ENCODE measurements at places on chromosomes 12 and 14.
A peak's percentile ranks its signal among the peaks of the same experiment; 100 is the strongest.

DNA sequence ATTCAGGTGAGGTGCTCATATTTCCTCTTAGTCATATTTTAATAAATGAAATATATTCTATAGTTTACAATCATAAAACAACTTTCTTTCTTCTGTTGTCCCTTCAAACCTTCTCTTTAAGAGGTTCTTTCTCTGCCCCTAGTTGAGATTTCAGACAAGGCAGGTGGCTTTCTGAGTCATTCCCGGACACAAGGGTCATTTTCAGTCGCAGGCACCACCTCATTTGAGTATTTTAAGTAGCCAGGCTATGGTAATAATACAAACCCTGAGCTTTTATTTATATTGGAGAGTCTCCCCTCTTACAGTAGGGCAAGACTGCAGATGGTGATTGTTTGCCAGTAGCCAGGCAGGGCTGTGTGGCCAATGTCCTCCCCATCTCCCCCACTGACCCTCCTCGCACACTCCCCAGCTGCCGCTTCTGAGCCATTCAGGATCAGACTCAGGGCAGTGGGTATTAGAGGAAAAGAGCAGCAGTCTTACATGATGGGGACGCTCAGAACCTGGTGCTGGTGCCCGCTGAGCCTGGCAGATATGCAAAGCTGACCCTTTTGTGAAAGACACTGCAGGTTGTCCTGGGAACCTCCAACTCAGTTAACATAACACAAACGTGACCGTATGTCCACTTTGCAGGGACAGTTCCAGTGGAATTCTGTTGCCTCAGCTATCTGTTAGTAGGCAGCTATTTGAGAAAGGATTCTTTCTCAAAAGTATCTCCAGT, 101.1 kb upstream of the BCL2L14 start:
- no peak for DNase-seq

GRCh38 chr14:102362084-102362483, 606 bp downstream of the CINP start:
- DNase-seq = peak; percentile 56

DNA sequence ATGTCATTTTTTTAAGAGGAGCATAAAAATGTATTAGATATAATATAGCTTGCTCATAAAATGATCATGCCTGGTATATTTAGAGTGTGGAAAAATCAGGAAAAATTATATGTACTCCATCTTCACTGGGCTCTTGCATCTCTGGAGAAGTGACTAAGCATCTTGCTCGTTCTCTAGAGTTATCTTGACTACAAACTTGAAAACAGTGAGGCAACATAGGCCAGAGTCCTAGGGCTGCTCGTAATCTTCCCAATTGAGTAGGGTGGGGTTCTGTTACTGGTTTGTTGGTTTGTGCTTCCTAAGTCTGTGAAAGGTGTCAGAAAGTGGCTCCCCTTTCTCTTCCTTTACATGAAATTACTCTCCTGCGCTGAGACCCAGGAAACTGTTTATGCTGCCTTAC, 46.2 kb downstream of the AACS start:
- DNase-seq = no peak

DNA sequence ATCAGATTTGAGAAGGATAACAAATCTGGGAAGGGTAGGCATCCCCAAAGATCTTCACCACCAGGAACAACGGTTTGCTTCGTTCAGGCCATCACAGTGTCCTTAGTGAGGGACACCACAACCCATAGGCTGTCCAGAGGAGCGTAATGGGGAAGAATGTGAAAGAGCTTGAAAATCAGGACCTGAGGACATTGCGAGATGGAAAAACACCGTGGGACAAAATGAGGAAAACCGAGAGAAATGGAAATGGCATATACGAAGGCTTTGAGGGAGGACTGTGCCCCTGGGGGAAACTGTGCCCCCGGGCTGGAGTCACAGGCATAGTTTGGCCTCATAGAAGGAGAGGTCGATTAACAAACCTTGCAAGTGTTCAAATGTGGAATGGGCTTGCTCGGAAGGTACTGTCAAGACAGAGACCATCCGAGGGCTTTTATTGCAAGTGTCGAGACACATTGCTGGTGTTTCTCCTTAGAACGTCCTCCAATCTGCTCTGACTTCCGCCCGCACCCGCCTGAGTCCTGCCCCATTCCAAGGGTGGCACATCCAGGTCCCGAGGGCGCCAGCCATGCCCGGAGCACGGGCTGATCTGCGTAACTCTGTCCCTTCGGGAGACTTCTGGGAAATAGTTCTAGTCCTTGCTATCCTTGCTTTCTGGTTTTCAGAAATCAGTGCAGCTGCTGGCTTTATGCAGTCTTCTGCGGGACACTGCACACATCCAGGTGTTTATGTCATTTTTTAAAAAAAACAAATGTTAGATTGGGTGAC, 885 bp upstream of the PALS1 start:
- DNase-seq = peak; percentile 51

DNA sequence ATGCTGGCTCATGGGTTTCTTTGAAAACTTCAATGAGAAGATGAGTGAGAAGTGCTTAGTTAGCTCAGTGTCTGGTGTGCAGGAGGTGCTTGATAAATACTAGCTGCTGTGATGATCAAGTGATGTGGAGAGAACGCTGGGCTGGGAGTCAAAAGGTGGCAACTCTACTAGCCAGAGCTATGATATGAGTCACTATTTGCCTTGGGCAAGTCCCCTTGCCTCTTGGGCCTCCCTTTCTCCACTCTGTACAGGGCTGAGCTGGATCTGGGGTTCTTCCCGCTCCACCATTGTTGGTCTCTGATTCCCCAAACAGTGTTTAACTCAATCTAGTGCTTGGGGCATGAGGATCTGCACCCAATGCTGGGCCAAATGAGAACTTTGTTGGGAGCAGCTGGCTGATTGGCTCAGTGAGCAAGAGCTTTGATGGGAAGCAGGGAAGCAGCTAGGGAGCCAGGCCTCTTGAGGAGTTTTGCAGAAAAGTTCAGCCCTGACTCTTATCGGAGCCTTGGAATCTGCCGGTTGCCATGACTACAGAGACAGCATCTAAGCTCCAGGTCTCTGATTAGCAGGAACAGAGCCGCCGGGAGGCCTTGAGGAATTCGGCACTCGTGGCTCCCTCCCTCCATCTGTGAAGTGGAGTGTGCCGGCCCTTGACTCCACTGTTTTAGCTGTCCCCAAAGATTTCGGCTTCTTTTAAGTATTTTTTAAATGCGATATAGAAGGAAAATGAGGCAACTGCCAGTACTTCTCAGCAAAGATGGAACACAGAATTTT, 82.1 kb upstream of the HSPB8 start:
- DNase-seq = no peak

- DNase-seq = no peak
Observed at GRCh38 chr12:9856151-9856550, 13.0 kb downstream of the CLEC2B start.

DNA sequence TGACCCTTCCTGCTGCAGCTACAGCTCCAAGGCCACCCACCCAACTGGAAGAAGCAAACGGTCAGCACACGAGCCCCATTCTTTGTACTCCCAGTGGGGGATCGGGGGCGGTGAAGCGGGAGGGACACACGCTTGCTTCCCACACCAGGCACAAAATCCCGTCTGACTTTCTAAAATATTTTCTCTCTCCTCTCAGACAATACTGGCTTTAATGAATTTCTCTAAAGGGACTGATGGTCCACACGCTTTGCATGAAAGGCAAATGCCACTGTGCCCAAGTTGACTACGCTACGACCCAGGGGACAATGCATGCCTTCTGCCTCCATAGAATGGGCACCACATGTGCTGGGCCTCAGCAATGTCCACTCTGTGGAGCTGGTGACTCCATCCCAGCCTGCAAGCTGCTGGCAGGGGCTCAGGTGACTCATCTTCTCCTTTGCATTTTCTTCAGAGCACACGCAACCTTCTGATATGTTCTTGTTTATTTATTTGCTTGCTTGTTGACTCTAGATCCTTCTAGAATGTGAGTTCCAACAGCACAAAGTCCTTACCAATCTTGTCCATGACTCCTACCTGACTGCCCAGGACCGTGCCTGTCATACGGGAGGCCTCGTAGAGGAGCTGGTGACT, 15.6 kb downstream of the SYNE3 start:
- DNase-seq = peak; percentile 89

DNA sequence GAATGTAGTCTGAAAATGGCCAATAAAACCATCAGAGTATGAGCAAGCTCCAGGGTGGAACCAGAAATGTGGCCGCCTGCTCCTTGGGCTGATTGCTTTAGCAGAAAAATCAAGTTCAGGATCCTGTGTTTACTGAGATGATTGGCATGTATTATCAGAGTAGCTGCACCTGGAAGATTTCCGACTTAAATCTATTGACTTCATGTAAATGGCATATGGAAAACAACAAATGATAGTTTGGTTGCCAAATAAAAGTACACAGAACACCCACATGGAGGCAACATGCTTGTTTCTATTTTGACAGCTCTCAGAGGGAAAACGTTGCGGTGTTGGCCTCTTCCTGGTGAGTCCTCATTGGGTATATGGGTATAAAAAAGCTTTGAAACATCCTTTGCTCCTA, 31.3 kb downstream of the SOCS2 start:
- no peak for DNase-seq

DNA sequence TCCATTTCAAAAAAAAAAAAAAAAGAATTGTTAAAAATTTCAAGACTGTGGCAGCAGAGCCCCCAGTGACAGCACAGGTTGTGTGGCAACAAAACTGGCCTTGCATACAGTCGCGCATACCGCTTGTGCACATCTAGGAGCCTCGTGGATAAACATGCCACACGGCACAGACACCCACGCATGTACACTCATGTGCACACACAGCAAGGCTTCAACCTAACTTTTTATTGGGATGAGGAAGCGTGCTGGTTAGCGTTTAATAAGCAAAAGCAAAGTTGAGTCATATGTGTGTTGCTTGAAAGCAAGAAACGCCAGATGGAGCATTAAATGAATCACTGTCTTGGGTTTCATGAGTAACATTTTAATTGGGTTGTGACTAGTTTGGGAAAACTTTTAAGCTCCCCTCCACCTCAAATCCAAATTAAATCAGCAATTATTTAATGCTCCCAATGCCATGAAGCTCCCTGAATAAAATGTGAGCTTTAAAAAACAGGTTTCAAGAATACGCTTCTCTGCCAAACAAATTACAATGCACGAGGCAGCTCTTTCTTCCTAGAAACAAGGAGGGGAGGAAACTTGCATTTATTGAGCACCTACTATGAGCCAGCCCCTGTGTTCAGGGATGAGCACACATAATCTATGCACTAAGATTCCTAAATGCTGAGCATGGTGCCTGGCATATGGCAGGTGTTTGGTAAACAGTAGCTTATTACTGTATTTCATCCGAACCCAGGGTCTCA, 35.7 kb upstream of the EML1 start:
- peak; percentile 80 for DNase-seq

- peak; percentile 94 for DNase-seq
Observed at GRCh38 chr14:22836301-22837113, at the start of gene MMP14. Gene MMP14, plus strand, starts transcription at chr14:22836585. Its CDS starts 233 bp downstream, at chr14:22836818.

DNA sequence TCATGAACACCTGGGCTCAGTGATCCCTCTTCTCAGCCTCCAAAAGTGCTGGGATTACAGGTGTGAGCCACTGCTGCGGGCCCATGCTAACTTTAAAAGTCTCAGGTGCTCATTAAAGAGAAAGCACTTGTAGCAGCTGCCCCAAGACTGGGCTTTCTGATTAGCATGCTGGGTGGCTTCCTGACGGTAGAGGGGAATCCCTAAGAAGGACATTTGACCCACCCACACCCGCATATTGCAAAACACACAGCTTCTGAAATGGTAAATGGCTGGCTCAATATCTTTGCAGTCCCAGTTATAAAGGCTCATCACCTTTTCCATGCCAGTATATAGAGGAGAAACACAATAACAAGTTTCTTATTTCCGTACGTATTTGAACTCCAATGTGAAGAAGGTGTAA, 19.3 kb upstream of the BICD1 start:
- no peak for DNase-seq

- no peak for DNase-seq
Observed at GRCh38 chr14:103507751-103508150, 14.9 kb downstream of the CKB start.

GRCh38 chr12:79765157-79765556, 74.4 kb upstream of the PAWR start:
- DNase-seq = no peak

- DNase-seq = no peak
Observed at GRCh38 chr14:91405724-91406435, 11.7 kb downstream of the CCDC88C start.

GRCh38 chr12:51848326-51848727, at the start of gene FIGNL2:
Gene FIGNL2, minus strand, starts transcription at chr12:51848718. Its CDS starts 26,305 bp downstream, at chr12:51822413.
- no peak for DNase-seq

- DNase-seq = no peak
Observed at GRCh38 chr14:66228267-66228970, 257.8 kb upstream of the CCDC196 start.

DNA sequence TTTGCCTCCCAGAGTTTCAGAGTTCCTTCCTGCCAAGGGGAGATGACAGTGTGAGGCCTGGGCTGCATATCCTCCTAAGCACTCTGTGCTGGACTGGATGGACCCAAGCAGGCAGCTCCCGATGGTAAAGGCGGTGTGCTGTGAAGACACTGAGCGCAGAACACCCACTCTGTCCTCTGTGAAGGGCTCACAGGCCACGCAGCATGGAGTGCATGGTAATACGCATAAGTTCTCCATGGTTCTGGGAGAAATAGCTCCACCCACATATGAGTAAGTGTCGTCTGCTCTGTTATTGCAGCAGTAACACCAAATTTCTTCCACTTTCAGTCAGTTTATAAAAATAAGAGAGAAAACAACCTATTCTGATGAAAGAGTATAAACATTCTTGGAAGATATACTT, 55.8 kb downstream of the TMEM30B start:
- peak; percentile 6 for DNase-seq

- DNase-seq = no peak
Observed at GRCh38 chr12:1126091-1126490, 135.1 kb downstream of the ERC1 start.

- DNase-seq = no peak
Observed at GRCh38 chr12:67594888-67595287, 53.7 kb upstream of the DYRK2 start.

DNA sequence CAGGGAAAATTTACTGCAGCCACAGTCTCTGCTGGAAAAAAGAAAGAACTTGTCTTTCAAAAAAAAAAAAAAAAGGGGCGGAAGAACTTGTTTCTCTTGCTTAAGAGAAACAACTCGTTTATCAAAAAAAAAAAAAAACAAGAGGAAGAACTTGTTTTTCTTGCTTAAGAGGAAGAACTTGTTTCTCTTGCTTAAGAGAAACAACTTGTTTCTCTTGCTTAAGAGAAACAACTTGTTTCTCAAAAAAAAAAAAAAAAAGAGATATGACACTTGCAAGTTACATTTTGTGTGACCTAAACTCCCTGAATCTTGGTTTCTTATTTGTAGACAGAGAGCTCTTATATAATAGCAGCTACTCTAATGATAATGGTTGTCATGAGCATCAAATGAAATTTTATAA, 44.7 kb upstream of the USP15 start:
- DNase-seq = no peak

DNA sequence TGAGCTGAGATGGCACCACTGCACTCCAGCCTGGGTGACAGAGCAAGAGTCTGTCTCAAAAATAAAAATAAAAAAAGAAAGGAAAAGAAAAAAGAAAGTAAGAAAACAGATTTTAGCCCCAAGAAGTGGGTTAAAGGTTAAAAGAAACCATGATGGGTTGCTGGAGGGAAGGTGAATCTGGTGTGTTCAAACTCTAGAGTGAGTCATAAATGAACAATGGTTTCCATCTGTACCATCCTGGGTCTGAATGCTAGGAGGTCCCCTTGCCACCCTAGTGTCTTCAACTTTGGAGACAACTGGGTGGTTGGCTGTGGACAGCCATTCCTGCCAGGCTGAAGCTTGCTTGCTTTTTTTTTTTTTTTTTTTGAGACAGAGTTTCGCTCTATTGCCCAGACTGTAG, 1.6 kb upstream of the RPS26 start:
- DNase-seq = no peak

- DNase-seq = no peak
Observed at GRCh38 chr12:92194561-92194960, 48.9 kb upstream of the BTG1 start.

All from AG08395 (cell line).